Fibroblast of gingiva (primary cell): ENCODE measurements at places on chromosomes 7 and 10.

- no peak for DNase-seq
Observed at GRCh38 chr10:43801626-43802025, 152.9 kb upstream of the ZNF32 start.

DNA sequence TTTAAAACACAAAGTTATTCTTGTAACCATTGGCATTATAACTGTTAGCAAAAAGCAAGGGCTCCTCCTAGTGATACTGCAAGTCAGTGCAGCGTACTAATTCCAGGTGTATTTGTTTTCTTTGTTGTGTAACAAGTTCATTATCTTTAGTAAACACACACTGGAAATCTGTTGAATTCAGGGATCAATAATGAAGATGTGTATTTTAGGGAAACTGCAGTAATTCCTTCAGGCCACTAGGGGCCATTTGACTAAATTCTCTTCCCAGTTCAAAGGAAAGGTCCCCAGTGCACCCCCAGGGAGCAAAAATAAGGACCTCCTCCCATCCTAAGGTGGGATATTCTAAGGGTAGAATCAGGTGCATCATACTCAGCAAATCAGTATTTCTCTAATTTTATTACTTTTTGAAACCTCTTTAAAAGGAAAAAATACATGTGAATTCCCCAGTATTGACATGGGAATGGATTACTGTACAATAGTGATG is 158.6 kb upstream of the LYZL1 start:
- DNase-seq: no peak

DNA sequence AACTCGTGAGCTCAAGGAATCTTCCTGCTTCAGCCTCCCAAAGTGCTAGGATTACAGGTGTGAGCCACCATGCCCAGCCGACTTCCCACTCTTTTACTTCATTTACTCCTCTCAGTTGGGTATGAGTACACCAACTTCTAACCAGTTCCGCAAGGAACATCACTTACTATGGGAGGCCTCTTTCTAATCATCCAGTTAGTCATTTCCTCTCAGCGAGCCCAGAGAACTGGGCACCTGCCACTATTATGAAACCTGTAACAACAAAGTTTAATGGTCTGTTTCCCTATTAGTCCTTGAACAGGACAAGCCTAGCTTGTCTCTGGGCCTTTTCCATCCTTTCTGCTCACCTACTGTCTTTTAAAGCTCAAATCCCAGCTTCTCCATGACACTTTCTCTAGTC is 88.8 kb downstream of the DNMBP start:
- DNase-seq: peak; percentile 6

DNA sequence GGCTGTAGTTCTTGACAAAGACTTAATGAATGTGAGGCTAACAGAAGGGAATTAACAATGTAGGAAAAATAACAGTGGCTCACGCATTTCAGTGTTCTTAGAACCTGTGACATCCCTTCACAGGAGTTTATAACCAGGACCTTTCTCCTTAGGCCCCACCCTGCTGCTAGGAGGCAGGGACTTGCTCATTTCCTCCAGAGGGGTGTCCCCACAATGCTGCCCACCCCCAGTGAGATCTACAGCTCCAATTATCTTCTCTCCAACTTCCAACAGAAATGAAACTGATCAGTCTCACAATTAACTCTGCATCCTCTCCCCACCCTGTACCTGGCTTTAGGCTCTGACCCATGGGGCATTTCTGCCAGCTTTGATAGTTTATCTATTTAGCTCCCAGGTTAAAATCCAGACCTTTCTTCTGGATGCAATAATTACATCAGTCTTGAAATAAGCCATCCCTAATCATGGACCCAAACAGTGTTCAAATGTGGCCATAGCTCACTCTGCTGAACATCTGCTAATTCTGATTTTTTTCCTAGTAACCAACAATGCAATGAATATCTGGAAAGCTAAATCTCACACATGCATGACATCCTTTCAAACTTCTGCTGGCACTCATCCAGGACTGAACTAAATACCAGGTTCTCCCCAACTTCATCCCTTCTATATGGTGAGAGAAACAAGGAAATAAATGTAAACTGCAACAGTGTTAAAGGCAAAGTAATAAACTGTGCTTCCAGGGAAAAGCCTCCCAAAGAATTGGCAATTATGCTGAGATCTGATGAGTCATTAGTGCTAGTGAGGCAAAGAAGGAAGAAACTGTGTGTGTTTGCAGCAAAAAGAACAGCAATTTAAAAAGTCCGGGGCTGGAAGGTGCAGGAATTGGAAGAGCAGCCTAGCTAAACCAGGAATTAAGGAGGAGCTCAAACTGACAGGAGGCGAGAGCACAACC is 64.6 kb downstream of the HERPUD2 start:
- DNase-seq: peak; percentile 21

- no peak for DNase-seq
Observed at GRCh38 chr7:139671967-139672366, 105.8 kb downstream of the HIPK2 start.

GRCh38 chr10:96656839-96657238 is 63.5 kb downstream of the PIK3AP1 start:
- DNase-seq: no peak

DNA sequence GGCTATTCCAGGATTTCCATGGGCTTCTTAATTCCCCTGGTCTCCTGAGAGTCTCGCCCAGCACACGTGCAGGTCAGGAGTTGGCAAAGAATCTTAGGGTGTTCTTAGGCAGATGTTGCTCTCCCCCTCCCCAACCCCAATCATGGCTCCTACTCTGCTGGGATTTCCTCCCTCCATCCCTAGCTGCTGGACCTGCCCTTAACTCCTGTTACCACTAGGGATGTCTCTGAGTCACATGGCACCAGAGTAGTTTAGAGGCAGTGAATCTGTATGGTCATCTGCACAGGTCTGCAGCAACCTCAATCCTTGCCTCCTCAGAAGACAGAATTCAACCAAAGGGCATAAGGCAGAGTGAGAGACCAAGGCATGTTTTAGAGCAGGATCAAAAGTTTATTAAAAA is 51.8 kb upstream of the CHST3 start:
- no peak for DNase-seq

GRCh38 chr7:83643739-83644138 is 5.2 kb downstream of the SEMA3E start:
- no peak for DNase-seq

GRCh38 chr7:30162622-30163124 is 27.9 kb downstream of the MTURN start:
- DNase-seq: peak; percentile 72

- DNase-seq: no peak
Observed at GRCh38 chr10:31401287-31401686, 82.3 kb downstream of the ZEB1 start.

DNA sequence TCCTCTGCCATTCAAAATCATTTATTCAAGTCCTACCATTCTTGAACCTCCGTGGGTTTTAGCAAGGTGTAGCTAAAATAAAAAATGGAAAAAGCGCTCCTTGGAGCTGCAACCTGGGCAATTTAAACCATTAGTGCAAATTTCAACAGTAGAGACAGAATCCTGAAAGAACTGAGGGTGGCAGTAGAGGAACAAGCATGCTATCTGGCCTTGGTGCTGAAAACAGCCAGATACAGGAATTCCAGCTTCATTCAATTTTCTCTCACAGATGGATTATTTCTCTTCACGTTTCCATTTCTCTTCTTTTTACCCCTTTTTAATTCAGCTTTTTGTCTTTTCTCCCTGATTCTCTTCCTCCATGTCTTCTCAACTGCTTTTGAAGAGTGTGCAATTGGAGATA is 77.7 kb downstream of the OTUD1 start:
- DNase-seq: peak; percentile 37

DNA sequence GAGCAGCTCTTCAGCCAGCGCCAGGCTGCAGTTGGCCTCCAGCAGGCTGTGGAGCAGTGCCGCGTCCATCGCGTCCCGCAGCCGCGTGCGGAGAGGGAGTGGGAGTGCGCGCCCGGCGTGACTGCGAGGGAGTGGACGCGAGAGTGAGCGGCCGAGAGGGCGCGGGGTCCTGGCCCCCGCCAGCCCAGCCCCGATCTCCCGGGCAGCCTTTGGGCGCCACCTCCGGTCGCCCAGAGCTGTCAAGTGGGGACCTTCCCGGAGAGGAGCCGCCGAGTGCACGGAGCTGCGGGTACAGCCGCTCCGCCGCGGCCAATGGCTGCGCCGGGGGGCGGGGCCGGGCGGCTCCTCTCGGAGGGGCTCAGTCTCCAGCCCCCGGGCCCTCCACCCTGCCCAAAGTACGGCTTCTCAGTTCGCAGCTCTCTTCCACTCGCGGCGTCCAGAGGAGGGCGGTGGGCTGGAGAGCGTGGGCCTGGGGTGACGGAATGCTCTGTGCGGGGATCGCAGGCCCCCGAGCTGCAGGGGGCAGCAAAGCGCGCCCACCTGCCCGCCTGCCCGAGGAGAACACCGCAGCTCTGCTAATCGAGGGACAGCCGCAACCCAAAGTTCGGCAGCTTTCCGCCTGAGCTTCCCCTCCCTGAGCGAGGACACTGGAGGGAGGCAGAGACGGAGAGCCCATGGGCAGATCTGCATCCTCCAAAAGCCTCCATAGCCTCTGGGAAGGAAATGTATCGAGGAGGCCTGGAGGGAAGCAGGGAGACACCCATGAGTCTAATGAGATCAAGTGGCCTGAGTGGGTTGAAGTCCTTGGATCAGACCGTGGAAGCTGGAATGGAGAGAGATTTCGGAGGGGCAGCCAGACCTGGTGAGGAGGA is at the start of gene CRHR2:
TSS of gene CRHR2 (minus strand) at position 245 of the 872 bp plus-strand sequence. CDS start at position 69, 176 bp downstream.
- DNase-seq: no peak

DNA sequence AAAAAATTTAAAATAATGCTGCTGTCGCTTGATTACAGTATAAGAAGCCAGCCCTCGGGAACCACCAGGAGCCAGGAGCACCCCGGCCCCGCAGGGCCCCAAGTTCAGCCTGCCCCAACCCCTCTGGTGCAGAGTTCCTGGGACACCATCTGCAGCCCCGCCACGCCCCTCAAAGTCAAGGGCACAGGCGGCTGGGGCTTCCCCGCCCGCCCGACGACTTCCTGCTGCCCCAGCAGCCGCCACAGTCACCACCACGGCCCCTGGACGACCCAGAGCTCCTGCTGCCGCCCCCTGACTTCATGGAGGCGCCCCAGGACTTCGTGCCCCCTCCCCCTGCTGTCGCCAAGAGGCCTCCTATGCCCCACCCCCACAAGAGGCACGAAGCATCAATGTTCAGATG is 103.6 kb upstream of the PDSS1 start:
- DNase-seq: no peak

GRCh38 chr7:66696774-66697191 is 43.8 kb upstream of the RABGEF1 start:
- DNase-seq: peak; percentile 27
